CD4-positive, alpha-beta T cell treated with Interleukin-21 for 1 hour (primary cell): ENCODE measurements at places on chromosomes 3 and 15.

- no peak for DNase-seq
Observed at GRCh38 chr3:144511346-144511745, 539.7 kb downstream of the DIPK2A start.

- no peak for DNase-seq
Observed at GRCh38 chr15:77440378-77440999, 19.8 kb downstream of the HMG20A start.

DNA sequence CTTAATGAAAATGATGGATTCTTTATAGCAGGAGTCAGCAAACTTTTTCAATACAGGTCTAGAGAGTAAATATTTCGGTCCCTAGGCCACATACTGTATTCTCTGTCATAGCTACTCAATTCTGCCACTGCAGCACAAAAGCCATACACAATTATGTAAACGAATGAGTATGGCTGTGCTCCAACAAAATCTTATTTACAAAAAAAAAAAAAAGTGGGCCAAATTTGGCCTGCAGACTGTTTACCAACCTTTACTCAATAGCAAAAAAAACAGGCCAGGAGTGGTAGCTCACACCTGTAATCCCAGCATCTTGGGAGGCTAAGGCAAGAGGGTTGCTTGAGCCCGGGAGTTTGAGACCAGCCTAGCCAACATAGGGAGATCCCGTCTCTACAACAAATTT, 41.1 kb downstream of the TTBK2 start:
- DNase-seq, result no peak

DNA sequence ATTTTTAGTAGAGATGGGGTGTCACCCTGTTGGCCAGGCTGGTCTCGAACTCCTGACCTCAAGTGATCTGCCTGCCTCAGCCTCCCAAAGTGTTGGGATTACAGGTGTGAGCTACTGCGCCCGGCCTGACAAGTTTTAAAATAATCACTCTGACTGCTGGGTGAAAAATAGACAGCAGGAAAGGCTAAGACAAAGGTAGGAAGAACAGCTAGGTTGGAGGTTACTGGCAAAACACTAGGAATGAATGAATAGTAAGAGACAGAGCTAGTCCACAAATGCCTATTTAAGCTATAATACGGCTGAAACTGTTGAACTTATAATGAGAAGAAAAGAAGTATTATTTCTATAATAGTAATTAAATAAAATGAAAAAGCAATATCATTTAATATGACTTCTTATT, 46.7 kb upstream of the RAP2B start:
- DNase-seq, result no peak

- no peak for DNase-seq
Observed at GRCh38 chr3:70501561-70501960, 189.1 kb upstream of the MDFIC2 start.

GRCh38 chr3:16587681-16588060, 17.6 kb downstream of the DAZL start:
- no peak for DNase-seq

DNA sequence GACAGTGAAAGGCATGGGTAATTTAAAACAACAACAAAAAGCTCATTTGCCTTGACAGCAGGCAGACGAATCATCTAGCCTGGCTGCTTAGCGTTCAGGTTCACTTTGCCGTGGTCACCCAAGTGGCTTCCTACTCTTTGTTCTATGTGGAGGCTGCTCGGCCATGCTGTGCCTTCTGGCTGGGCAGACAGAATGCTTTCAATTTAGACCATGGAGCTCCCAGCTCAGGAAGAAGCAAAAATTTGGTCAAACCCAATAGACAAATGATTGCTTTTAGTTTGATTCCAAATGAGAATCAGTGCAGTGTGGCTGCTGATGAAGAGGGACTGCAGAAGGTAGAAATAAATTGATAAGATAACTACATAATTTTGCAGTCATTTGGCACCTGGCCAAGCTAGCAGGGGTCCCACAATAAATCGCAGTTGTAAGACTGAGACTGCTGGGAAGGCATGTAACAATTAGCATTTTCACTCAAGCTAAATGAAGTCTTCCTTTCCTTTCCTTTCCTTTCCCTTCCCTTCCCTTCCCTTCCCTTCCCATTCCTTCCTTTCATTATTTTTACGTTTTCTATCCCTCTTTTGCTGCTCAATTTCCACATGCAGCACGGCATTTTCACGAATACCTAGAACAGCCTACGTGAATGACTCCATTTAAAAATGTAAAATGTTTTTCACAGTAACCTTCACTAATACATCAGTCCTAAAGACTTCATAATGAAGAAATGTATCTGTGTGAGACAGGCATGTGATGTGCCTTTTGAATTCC, 360.4 kb upstream of the TGFBR2 start:
- no peak for DNase-seq

DNA sequence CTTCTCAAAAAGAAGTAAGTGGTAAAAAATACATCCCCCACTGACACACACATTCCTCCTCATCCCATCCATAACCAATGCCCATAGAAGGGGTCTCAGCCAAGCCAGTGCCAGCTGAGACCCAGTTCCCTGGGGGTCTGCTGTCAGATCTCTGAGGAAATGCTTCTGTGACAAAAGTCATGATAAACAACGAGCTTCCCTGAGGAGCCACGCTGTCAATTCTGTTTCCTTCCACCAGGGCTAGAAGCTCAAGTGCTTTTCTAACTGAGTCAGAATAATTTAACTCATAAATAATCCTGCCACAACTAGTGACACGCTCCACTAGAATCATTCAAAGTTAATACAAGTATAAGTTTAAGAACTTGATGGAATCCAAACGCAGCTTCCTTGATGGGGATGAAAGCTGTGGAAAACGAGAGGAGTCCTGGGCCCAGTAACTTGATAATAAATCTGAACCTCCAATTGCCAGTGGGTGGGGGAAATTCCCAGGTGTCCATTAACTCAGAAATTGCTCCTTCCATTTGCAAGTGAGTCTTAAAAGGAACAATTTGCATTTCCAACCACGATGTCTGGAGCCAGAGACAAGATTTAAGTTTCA, 348.7 kb upstream of the LMCD1 start:
- no peak for DNase-seq

DNA sequence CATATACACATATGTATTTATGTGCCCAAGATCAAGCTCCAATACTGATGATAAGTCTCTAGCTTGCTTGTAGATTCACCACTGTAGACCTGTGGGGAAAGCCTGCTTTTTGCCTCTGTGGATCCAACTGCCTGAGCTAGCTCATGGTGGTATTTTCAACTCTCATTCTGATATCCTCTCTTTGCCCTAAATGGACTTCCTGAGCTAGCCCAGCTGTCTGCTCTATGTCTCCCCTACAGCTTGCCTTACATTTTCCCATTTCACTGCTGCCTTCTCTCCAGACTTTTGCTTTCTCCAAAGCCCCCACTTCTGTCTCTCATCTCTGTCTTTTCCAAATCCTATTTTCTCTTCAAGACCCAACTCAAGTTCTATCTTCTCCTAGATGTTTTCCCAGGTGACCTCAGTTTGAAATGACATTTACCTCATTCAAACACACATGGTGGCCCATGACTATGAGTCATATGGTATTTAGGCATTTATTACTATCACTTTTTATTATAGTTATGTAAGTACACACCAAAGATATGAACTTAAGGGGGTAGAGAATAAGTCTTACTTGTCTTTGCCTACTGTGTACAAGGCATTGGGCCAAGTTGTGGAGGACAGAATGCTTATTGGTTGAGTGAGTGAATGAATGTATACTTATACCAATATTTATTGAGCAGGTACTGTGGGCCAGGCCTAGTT, 191.7 kb downstream of the NR1D2 start:
- no peak for DNase-seq

- DNase-seq, result no peak
Observed at GRCh38 chr15:22780267-22780666, 6.2 kb upstream of the NIPA1 start.
